ENCODE measurements at places on chromosomes 1 and 21. TPM values are rescaled to one million over a fixed set of nuclear protein-coding genes. Genes with fewer than 3 reads are reported as not detected.

The GBP6 gene
- total RNA-seq = not detected

The LRRC3 gene
- total RNA-seq = 1.0 TPM

The DYNLT5 gene
- not detected for total RNA-seq

The KCNE2 gene
- total RNA-seq = not detected

The FGR gene
- 5.4 TPM for total RNA-seq

The FOXD2 gene
- 0.26 TPM for total RNA-seq

The NPR1 gene
- 11.7 TPM for total RNA-seq

The PSRC1 gene
- 1.8 TPM for total RNA-seq

The INSRR gene
- total RNA-seq = under 0.01 TPM

The CFHR2 gene
- total RNA-seq = not detected

The OLIG2 gene
- total RNA-seq = not detected

The SLC44A5 gene
- 5.4 TPM for total RNA-seq

The OLFM3 gene
- not detected for total RNA-seq

The RGS18 gene
- total RNA-seq = 2.3 TPM

The LYPD8 gene
- not detected for total RNA-seq

The ALPL gene
- total RNA-seq = 3.4 TPM

The RGS5 gene
- total RNA-seq = 25.7 TPM

The SLAMF7 gene
- total RNA-seq = 1.3 TPM

The LPAR3 gene
- 19.7 TPM for total RNA-seq

The BRINP2 gene
- total RNA-seq = not detected

The AMPD1 gene
- total RNA-seq = not detected

The CNIH3 gene
- 7.9 TPM for total RNA-seq

The C1QA gene
- 68.0 TPM for total RNA-seq

The AMY1B gene
- total RNA-seq = not detected

The SERPINC1 gene
- not detected for total RNA-seq

The PEX10 gene
- total RNA-seq = 26.5 TPM

The MAP3K7CL gene
- 5.2 TPM for total RNA-seq

The PBX1 gene
- total RNA-seq = 83.1 TPM

The TLCD4 gene
- total RNA-seq = 10.2 TPM

The ZNF648 gene
- total RNA-seq = not detected

The SPRR2A gene
- not detected for total RNA-seq

The DMRTA2 gene
- total RNA-seq = not detected

The C8B gene
- not detected for total RNA-seq

The FH gene
- total RNA-seq = 27.0 TPM

The LAPTM5 gene
- 6.3 TPM for total RNA-seq

The KRTAP10-4 gene
- not detected for total RNA-seq

The USF1 gene
- 32.7 TPM for total RNA-seq

The SPATC1L gene
- 9.6 TPM for total RNA-seq

The WDTC1 gene
- 22.7 TPM for total RNA-seq

The LCE2B gene
- not detected for total RNA-seq

The SLC22A15 gene
- total RNA-seq = 8.8 TPM

The ITLN1 gene
- 8.6 TPM for total RNA-seq

The XCL2 gene
- not detected for total RNA-seq

The SLAMF9 gene
- not detected for total RNA-seq

The PAFAH2 gene
- 46.4 TPM for total RNA-seq

The GNG4 gene
- total RNA-seq = 0.66 TPM

Data from body of pancreas (tissue), 4 donors.